ENCODE measurements at places on chromosomes 3 and 15.

GRCh38 chr15:59594493-59594942 lies 17.1 kb upstream of the GCNT3 start:
- DNase-seq: no peak

DNA sequence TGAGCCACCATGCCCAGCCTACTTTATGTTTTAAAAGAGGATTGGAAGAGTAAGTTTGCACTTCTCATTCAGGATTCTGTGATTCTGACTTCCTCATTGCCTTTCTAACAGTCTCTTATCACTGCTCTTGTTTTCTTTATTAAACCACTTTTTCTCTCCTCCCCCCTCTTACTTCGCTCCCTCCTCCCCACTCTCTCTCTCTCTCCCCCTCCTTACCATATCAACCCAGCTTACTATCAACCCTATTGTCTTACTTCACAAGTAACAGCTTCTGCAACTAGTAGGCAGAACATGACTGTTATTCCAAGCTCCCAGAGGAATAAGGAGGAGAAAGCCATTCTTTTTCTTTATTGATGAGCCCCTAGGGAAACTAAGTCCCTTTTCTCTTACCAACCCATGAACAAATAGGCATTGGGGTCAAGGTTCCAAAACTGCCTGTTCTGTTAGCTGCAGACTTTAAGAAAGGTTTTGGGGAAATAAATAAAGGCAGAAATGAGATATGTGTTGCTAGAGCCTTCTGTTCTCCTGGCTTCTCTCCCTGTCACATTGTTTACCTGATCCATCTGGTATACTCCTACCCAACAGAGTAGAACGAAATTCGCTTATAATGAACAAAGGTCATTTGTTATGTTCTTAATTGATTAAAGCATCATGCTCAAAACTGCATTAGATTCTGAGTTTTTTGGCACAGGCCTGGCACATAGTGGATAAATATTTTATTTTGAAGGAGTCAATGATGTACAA lies 56.4 kb upstream of the RASGRP1 start:
- no peak for DNase-seq

DNA sequence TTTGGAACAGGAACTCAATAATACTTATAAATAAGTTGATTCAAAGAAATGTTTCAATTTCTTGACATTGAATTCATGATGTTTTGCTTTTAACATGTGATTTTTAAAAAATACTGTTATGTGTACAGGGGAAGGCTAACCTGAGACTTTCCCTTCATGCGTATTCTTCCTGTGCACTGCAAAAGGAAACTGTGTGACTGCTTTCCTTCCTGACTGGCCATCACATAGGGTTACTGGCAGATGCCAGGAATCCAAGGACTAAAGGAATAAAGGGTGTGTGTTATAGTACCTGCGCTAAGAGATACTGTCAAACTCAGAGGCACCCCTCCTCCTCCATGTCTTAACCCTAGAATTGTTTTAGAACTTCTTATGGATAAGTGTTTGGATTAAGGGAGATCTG lies 236.0 kb downstream of the UBE2E2 start:
- no peak for DNase-seq

- no peak for DNase-seq
Observed at GRCh38 chr3:194174406-194174805, 38.5 kb downstream of the HES1 start.

DNA sequence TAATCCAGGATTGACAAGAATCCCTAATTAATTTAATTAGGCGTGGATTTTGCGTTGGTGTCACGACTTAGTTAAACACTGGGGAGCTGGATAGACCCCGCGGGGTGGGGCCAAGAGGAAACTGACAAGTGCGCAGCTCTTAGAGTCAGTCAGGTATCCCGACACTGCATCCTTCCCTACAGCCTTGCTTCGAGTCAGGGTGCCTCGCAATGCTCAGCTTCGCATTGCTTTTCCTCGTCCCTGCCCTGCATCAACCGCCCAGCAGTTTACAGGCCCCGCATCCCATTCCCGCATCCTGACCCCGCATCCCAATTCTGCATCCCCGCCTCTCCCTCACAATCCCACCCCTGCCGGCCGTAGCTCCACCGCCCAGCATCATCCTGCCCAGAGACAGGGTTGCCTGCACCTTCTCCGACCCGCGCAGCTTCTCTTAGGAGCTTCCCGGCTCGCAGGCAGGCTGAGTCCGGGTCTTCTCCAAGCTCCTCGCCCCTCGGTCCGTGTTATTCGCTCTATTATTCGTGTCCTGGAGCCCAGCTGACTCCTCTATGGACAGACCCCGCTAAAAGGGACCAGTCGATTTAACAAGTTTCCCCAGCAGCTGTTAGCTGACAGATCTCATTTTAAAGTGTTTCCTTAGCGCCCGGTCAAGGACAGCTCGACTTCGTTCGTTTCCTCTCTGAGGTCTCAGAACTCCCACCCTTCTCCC lies 699 bp upstream of the SHOX2 start:
- no peak for DNase-seq

GRCh38 chr3:81218023-81218422 lies 543.4 kb downstream of the GBE1 start:
- DNase-seq: no peak

DNA sequence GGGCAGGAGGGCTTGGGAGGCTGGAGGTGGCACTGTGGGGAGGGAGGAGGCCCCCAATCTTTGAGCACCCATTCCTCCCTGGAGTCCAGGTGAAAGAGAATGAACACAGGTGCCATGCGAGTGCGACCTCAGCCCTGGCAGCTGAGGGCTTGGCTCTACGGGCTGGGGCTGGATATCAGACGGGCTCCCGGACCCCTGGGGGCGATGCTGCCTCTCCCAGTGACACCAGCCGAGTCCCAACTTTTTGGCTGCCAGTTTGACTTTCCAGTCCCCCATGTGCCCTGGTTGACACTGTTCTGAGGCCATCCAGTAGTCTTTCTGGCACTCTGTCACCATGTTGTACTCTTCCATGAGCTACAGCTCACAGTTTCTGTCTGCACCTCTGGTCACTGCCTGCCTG lies 1.2 kb downstream of the VILL start:
- DNase-seq: no peak

DNA sequence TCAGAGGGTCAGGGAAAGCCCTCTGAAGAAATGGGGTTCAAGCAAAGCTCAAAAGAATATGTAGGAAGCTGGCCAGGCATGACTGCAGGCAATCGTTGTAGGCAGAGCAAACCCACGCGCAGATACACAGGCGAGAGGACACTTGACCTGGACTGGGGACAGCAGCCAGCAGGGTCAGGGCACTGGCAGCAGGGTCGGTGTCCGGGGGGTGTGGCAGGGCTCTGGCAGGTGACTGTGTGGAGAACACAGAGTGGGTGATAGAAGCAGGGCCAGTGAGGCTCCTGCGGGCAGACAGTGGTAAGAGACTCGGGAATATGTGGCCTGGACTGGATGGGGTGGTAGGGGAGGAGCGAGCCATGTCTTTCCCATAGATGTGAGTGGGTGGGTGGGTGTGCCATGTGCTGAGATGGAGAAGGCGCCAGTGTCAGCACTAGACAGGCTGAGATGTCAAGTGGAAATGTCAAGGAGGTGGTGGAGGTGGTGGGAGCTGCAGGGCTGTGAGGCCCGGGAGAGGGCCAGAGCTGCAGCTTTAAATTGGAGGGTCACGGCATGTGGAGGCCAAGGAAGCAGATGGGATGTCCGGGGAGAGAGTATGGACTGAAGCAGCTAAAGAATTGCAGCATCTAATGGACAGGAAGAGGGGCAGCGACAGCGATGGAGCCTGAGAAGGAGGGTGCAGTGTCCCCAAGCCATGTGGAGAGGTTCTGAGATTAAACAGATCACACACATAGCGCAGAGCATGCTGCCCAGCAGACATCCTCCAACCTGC lies 13.4 kb downstream of the TMEM43 start:
- DNase-seq: peak; percentile 77

GRCh38 chr3:16240229-16241023 lies 24.3 kb downstream of the DPH3 start:
- DNase-seq: no peak

GRCh38 chr3:171566803-171567422 lies 106.7 kb upstream of the TNIK start:
- DNase-seq: no peak

GRCh38 chr15:89379818-89380217 lies 45.2 kb upstream of the POLG start:
- no peak for DNase-seq

GRCh38 chr3:2948882-2949281 lies 161.3 kb downstream of the IL5RA start:
- no peak for DNase-seq

DNA sequence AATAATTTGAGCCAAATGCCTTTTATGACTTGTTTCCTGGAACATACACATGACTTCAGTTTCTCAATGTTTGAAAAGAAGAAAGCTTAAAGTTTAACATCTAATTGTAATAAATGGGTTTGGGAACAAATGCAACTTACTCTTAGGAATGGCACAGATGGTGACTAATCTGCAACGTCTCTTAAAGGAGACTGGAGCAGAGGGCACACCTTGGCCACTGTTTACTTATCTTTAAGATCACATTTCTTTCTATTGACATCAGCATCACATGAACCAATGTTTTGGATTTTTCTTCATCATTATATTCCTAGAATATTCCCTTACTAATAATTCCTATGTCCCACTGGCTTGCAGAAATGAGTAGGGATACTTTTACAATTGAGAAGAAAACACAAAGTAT lies 229.5 kb downstream of the CHL1 start:
- no peak for DNase-seq

DNA sequence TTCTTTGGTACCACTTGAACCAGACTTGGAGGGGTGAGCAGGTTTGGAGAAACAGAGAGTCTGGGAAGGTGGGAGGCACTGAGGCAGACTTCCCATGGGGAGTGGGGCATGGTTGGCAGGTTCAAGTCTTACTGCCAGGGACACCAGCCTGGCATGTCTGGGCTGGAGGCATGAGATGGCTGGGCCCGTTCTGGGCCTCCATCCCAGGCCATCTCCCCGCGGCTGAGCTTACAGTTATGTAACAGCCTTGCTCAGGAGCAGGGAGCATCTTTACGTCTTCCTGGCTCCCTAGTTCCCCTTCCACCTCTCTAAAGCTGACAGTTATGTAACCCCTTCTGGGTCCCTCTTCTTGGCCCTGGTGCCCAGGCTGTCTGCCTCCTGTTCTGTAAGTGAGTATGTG lies 12.4 kb downstream of the VIPR1 start:
- DNase-seq: no peak

- no peak for DNase-seq
Observed at GRCh38 chr3:28150465-28151206, 90.8 kb upstream of the CMC1 start.

GRCh38 chr15:76533060-76533820 lies 196.7 kb downstream of the ISL2 start:
- no peak for DNase-seq

- peak; percentile 52 for DNase-seq
Observed at GRCh38 chr3:127784865-127785710, 37.2 kb downstream of the MGLL start.

DNA sequence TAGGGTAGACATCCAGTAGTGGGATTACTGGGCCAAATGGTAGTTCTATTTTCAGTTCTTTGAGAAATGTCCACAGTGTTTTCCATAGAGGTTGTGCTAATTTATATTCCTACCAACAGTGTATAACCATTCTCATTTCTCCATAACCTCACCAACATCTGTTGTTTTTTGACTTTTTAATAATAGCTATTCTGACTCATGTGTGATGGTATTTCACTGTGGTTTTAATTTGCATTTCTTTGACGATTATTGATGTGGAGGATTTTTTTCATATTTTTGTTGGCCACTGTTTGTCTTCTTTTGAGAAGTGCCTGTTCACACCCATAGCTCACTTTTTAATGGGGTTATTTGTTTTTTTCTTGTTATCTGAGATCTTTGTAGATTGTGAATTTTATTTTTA lies 125.2 kb downstream of the CFAP20DC start:
- DNase-seq: no peak

GRCh38 chr3:122946185-122946584 lies 81.4 kb downstream of the SEMA5B start:
- DNase-seq: no peak

- DNase-seq: no peak
Observed at GRCh38 chr3:81886081-81886480, 124.6 kb upstream of the GBE1 start.

DNA sequence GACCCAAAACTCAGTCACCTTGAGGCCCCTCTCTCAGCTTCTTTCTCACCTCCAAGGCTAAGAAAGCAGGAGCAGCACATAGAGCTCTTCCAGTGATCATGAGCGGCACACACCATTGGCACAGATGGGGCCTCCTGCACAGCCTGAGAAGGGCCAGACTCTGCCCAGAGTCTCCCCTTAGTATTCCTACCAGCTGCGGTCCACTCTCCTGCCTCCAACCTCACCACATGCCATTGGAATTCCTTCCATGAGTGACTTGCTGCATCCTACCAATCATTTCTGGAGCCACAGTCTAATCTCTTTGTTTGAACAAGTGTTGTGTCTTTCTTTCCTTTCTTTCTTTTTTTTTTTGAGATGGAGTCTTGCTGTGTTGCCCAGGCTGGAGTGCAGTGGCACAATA lies 39.3 kb downstream of the CDCP1 start:
- DNase-seq: no peak

DNA sequence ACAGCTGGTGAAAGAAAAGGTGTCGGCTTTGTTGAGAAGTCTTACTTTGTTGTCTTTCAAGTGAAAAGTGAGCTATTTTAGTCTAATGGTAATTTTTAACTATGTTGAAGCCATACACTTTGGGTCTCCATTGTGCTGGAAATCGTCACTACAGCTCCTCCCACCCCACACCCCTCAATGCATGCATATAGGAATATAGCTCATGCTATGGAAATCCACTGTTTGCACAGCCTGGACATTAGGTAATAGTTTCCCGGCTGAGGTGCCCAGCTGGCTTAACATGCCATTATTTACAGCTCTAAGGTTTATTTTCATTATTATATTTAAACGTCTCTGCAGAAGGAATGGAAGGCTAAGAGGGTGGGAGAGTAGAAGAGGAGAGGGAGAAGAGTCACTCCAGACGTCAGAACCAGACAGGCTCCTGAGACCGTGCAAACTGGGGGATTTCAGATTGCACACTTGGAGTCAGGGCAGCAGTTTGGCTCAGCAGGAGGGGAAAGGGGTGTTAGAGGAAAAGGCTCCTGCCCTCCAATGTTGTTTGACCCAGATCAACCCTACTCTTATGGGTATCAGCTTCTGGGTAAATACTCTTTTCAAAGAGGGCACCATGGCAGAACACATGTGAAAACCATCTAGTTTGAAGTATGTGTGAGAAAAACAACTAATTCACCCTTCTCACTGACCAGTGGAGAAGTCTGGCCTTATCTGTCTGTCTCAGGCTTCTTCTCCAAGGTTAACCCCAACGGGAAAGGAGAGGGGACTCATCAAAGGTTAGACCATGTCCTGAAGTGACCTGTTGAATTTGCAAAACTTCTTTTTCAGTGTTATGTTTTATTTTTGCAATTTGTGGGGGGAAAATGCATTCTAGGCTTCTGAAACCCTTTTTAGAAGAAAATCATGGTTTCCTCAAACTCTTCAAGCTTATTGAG lies 218.7 kb upstream of the CTDSPL start:
- no peak for DNase-seq
